ENCODE measurements at places on chromosomes 3 and 15. TPM values are rescaled to one million over a fixed set of nuclear protein-coding genes. Genes with fewer than 3 reads are reported as not detected.

GRCh38 chr3:165336786-165337185 lies 140.6 kb upstream of the SLITRK3 start:
- no peak for DNase-seq

GRCh38 chr3:147906285-147906684 lies 497.1 kb downstream of the ZIC1 start:
- DNase-seq: peak; percentile 24

KNG1 gene
- total RNA-seq: not detected

DNA sequence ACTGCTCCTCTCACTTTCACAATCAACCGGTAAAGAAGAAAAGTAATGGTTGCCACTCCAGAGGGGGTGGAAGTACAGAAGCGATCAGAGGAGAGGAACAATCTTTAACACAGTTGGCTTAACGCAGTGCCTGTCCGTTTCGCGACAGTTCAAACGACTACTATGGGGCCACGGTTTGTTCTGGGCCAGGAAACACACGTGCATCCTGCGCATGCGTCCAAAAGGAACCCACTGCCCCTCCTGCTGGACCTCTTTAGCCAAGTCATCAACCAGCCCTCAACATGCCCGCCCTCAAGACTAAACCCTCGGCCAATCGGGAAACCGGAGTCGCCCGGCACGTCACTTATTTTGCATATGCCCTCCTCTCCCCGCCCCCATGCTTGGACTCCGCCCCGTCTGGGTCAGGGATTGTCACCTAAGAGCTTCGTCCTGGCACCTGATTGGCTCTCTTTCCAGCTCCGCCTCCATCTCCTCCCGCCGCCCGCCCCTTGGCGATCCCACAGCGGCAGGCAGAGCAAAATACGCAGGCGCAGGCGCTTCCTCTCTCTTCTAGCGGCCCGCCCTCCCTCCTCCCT lies 345 bp upstream of the CDV3 start:
- DNase-seq: peak; percentile 100

TGM4 gene
- total RNA-seq: 0.06 TPM

MORC1 gene
- total RNA-seq: not detected

Data from LHCN-M2 (cell line).